ENCODE measurements at places on chromosomes 13 and 19.

DNA sequence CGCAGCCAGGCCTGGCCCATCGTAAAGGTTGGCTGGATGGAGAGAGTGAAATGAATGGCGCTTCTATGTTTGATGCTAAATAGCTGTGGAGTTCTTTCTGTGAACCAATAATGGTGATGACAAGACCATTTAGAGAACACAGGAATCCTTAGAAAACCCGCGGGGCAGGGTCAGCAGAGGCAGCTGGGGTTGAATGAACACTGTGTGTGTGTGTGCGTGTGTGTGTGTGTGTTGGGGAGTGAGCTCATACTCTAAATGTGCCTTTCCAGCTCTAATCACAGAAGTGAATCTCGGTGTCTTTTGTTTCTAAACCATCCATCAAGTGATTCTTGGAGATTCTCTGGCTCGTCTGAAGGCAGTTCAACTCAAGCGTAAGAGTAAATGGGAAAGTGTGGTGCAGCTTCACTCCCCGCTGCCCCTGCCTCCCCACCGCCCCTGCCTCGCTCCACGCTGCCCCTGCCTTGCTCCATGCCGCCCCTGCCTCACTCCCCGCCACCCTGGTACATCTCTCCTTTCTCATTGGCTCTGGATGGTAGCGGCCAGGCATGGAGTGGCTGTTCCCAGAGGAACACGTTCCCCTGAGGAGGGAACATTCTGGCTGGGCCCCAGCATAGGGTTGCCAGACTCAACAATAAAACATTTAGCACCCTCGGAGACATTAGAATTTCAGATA, 21.2 kb downstream of the TMPRSS9 start:
- DNase-seq, result no peak

DNA sequence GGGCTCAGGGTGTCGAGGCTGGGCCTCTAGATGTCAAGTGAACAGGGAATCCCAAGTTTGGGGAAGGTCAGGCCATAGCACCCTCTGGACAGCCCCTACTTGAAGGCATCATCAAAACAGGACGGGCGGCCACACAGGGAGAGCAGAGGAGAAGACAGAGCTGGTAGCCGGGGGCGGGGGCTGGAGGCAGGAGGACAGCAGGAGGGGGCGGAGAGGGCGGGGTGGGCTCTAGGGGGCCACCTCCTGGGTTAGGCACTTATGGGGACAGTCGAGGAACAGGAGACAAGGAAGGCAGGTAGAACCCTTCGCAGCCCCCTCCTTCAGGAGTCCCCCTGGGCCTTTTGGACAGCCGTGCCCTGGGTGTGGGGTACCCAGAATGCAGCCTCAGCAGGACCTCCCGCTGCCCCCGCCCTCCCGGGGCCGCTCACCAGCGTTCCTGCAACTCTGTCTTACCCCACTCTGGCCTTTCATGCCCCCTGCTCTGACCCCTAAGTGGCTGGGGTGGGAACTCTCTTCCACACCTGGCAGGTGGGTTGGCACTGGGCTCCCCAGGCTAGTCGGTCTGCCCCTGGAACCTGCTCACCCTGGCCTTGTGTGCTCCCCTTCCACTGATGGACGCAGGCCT, 5.8 kb downstream of the SSBP4 start:
- no peak for DNase-seq

DNA sequence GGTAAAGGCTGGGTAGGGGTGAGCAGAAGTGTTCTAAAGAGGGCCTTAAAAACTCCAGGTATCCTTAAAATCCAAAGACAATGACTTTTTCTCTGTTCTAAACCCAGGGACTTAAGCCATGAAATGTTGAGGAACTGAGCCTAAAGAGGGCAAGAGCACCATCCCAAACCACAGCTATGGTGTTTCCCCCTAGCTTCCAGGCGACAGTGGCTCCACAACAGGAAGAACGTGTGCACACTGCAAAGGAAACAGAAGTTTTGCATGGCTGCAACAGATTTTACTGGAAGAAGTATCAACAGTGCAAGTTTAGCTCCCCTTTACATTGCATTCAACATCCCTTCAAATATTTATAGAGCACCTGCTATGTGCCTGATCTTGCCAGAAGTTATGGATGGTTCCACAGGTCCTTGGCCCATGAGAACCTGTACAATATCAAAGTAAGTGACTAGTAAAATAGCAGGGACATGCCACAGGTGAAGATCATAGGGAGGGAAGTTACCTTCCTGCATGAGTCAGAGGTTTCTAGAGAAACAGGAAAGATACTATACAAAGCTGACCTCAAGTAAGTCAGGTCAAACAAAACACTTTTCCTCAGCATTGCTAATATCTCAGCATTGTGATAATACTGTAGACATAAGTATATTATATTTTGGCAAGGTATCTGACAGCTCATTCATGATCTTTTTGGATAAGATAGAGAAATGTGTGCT, 8.4 kb upstream of the KCTD12 start:
- DNase-seq, result no peak

- DNase-seq, result no peak
Observed at GRCh38 chr13:26653310-26653709, 95.8 kb downstream of the WASF3 start.

DNA sequence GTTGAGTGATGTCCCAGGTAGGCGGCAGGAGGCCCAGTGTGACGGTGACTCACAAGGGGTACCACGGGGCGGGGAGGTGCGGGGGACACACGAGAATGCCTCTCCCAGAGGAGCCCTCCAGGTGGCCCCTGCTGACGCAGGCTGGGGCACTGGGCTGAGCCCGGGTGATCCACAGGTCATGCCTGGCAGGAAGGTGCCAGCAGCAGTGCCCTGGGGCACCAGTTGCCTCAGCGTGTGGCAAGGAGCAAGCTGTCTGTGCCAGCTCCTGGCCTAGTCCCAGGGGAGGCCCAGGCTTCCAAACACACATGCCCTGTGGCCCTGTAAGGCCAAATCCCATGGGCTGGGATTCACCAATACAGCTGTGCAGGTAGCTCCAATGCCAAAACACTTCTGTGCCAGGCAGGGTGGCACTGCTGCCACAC, 28.0 kb downstream of the AKT2 start:
- no peak for DNase-seq

- DNase-seq, result no peak
Observed at GRCh38 chr13:23147827-23148226, 33.0 kb upstream of the SGCG start.

DNA sequence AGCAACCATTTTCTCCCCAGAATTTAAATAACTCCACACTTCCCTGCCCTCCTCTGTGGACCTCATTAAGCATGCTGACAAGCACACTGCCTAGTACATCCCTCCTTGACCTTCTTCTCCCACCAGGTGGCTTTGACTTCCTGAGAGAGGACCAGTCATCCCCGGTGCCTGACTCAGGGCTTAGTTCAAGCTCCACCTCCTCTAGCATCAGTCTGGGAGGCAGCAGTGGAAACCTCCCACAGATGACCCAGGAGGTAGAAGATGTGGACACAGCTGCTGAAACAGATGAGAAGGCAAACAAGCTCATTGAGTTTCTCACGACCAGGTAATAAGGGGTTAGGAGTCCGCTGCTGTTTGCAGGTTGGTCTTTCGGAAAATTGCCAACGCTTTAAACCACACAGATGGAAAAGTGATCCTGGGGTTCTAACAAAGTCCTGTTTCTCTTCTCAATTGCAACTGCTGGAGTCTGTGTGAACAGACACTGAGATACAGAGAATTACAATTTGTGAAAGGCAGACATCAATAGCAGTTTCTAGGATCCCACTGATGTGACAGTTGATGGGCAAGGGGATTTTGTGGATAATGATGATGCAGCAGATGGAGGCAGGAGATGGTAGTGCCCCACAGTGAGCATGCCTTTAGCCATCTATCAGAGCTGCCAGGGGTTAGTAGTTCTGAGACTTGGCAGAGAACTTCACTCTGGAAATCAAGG, 86.7 kb downstream of the ZAR1L start:
- DNase-seq, result no peak

DNA sequence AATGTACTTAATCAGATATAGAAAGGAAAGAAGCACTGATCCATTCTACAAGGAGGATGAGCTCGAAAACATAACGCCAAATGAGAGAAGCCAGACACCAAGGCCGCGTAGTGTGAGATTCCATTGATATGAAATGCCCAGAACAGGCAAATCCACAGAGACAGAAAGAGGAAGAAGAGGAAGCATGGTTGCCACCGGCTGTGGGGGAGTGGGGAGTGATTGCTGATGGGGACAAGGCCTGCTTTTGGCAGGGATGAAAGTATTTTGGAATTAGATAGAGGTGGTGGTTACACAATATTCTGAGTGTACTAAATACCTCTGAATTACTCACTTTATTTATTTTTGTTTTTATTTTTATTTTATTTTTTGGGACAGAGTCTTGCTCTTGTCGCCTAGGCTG, 50.2 kb upstream of the KLF2 start:
- no peak for DNase-seq

DNA sequence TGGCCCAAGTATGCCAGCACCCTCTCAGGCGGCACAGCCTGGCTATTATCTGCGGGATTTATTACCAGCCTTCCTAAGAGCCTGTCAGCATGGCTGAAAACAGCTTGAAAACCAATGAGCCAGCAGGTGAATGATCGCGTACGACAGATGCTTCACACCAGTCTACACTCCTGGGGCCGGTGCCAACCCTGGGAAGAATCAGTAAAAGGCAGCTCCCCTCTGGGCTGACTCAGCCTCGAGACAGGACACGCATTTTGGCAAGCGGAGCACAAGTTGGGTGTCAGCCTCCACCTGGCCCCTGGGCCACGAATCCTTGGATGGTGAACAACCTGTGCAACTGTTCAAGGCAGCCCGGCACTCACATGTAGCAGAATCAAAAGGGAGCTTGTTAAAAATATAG, 15.6 kb downstream of the EMP3 start:
- no peak for DNase-seq

Data from Karpas-422 (cell line).